NCI-H1105 treated with DMSO at 0.1 percent for 48 hours (cell line): ENCODE measurements at places on chromosomes 3 and 15.

- DNase-seq = no peak
These were observed 24.2 kb downstream of the PXYLP1 start for GRCh38 chr3:141255846-141256261.

DNA sequence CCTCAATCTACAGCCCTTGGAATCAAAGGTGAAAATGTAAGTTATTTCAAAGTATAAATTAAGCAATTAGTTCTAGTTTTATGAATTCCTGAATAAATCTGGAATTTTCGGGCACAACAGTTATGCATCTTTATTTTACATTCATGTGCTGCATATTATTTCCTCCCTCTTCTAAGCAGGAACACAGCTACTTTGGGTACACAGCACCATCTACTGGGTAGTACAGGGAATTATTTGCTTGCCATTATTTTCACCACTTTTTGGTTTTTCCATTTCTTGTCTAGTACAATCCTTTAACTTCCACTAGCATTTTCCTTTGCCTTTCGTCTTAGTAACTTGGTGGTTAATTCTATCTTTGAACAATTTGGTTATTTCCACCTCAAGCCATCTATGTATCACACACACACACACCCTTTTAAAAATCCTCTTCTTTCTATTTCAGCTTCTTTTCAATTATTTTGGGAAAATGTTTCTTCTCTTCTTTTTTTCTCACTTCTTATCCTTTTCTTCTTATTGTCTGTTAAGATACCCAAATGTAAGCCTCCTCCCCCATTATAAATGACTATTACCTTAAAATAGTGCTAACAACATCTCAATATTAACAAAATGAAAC lies 451.0 kb downstream of the MFSD1 start:
- peak; percentile 76 for DNase-seq

DNA sequence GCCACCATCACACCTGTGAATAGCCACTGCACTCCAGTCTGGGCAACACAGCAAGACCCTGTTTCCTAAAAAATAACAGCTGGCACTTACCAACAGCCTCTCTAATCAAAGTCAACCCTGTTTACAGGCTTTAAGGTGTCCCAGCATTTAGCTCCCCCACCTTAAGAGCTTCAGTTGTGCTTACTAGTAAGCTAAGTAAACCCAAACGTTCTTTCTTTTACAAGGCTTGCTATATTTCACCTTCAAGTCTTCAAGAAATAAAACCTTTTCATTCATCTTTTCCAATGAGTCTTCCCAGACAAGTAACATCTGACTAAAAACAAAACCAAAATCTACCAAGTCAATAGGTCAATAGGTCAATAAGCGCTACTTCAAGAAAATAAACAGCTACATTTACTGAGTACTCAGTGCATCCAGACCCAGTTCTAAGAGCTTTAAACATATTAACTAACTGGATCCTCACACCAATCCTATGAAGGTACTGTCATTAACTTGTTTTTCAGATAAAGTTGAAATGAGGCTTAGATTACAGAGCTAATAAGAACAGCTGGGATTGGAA lies 62.4 kb downstream of the PBRM1 start:
- DNase-seq = no peak

DNA sequence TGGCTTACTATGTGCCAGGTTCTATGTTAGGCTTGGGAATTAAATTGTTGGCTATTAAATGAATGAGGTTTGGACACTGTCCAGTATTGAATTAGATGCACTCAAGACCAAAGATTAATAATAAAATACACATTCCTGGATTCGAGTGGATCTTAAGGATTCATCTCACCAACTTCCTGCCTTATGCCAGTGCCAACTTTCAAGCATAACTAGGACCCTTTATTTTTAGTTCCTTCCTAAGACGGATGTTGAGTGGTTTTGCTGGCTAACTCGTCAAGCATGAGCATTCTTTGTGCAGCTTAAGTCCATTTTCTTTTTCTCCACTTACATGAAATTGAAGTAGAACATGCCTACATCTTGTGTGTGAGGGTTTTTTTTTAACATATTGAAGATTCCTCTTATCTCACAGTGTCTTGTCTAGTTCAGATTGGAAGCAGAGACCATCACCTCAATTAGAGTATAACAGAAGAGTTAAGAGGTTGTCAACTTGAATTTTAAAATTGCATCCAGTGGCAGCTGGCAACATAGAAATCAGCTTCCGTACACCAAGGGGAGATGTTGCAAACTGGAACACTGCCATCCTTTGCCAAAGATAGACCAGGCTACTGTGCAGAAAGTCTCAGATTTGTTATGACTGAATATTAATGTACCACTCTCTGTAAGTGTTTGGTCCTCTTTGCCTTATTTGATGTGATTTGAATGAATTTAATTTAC lies 106.3 kb upstream of the BFSP2 start:
- DNase-seq = peak; percentile 70

DNA sequence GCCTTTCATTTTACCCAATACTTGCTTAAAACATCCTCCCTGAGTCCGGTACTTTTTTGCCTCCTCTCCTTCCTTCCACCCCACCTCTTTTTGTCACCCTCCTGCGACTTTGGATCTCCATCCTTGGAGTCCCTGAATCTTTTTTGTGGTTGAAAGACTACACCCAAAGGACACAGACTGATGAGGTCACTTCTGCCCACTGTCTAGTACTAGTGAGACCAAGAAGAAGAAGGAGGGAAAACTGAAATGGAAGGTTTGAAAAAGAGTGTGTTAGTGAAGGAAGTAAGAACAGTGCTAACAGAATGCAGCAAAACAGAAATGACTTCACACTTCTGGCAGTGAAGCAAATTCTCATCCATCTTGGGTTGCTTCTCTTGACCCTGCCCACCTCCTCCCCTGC lies 6.6 kb downstream of the B3GNT5 start:
- no peak for DNase-seq

DNA sequence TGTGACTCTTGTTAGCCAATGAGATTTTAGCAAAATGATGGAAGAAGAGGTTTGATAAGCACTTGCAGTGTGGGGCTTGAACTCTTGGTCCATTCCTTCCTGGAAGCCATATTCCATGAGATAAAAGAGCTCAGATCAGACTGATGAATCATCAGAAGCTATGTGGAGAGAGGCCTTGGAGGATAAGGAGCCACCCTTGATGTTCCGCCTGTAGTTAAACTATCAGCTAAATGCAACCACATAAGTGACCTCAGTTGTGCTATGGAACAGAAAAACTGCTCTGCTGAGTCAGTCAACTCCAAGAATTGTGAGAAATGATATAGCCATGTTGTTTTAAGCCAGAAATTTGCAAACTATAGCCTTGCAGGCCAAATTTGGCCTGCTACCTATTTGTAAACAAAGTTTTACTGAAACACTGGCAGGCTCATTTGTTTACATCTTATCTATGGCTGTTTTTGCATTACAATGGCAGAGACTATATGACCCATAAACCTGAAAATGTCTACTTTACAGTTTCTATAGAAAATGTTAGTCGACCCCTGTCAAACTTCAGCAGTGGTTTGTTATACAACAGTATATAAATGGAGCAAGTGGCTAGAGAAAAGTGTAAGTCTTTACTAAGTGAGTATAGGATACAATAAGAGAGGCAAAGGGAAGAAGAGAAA lies 27.6 kb upstream of the GAP43 start:
- no peak for DNase-seq

DNA sequence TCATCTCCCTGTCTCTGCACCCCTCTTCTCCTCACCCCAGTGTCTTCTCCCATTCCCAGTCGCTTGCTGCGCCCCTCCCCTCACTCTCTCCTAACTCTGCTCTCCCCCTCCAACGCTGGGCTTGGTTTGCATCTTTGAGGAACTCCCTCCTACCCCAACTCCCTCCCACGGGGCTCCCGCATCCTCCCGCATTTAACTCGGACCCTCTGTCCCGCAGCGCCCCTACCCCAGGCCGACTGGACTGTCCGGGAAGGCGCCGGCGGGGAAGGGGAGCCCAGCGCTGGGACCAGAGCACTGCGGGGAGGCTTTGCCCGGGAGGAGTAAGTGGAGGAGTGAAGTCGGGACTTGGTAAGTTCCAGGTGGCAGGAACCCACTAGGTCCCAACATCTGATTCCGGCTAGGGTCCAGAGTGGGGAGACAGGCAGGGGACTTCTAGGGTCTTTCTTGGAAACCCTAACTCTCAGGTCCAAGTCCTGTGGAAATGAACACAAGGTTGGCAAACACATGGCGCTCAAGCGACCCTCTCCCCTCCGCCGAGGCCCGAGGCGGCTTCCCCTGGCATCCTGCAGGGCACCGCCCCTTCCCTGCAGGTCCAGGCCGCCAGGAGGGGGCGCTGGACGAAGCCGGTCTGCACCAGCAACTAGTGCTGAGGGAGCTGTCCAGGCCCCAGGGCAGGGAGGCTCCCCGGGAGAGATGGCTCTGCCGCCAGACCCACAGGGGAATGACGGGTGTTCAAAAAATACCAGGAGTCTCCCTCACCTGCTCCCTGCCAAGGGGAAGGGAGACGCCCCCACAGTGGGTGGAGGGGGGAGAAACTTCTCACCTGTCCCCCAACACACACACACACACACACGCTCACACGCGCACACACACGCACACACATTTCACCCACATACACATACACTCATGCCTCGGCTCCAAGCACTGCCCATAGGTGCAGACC lies 53.2 kb downstream of the LHFPL4 start:
- no peak for DNase-seq

DNA sequence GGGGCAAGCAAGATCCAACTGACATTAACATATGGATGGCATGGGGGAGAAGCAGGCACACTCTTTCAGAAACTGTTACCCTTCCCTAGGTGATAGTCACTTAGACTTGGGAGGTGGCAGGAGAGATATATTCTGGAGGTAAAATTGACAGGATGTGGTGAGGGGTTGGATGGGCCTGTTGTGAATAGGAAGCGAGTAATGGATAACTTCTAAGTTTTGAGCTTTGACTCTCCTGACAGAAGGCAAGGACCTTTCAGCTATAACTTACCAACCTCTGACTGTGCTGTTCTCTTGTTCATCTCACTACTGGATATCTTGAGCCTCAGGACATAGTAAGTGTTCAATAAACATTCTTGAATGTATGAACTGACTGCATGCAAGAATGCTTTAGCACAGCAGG lies 1.9 kb upstream of the PDIA5 start:
- DNase-seq = no peak

DNA sequence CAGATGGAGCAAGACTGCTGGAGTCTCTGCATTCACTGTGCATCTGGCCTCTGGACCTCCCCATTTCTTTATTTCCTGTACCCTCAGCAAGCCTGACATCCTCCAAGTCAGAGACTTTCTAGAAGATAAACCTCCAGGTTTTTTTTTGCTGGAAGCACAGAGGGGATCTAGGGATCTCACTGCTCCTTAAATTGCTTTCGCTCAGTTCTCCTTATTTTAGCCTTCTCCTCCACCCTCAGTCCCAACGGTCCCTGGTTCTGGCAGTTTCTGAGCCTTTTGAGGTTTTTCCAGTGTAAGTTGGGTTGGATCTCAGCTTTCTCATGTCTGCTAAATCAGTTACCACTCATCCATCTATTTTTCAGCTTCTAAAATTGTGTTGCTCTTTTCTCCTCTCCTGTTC lies 22.7 kb upstream of the CHD2 start:
- no peak for DNase-seq

- peak; percentile 77 for DNase-seq
These were observed 753 bp downstream of the PLCH1 start for GRCh38 chr3:155744010-155744625.

DNA sequence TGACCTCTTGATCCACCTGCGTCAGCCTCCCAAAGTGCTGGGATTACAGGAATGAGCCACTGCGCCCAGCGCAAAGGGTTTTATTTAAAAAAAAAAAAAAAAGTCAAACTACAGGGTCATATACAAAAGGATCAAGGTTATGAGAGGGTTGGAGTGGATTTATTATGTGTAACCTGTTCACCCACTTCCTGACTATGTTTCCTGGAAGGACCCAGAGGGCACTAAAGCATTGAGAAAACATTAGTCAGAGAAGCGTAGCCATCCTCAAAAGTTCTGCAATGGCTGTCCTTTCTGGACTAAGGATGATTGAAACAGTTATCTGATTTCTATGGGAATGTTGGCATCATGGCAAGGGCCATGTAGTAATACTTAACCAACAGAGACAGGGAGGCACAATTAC lies 7.3 kb upstream of the SCAPER start:
- no peak for DNase-seq

GRCh38 chr3:195165790-195166189 lies 105.2 kb downstream of the XXYLT1 start:
- DNase-seq = no peak

DNA sequence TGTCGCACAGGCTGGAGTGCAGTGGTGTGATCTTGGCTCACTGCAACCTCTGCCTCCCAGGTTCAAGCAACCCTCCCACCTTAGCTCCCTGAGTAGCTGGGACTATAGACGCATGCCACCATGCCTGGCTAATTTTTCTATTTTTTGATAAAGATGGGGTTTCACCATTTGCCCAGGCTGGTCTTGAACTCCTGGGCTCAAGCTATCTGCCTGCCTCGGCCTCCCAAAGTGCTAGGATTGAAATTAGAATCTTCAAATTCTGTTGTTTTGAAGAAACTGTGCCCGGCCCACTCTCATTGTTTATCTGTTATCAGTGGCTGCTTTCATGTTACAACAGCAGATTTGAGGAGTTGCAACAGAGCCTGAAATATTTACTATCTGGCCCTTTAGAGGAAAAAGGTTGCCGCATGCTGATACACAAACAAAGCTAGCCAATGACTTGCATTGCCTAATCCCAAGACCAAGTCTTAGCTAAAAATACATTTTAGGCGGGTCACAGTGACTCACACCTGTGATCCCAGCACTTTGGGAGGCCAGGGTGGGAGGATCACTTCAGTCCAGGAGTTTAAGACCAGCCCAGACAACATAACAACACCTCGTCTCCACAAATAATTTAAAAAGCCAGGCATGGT lies 43.2 kb upstream of the PPP4R2 start:
- DNase-seq = no peak

- DNase-seq = no peak
These were observed 2.4 kb upstream of the ADGRG7 start for GRCh38 chr3:100606894-100607512.

DNA sequence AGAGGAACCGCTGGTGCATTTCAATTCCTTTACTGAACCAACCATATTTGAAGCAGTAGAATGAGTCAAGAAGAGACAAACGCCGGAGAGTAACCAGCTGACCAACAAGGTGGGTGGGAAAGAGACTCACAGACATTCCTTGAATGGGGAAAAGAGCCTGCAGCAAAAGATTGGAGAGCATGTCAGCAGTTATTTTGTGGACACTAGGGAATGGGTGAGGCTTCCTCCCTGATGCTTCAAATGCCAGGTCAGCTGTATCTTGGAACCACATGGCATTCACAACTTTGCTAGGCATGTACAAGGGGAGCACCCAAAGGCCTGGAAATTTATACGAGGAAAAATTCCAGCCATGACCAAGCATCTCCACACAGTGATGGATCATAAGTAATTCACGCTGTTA lies 29.9 kb upstream of the ZKSCAN7 start:
- DNase-seq = no peak

- no peak for DNase-seq
These were observed 406.9 kb upstream of the TBL1XR1 start for GRCh38 chr3:177604181-177604580.

- DNase-seq = no peak
These were observed 2.6 kb downstream of the GP5 start for GRCh38 chr3:194396539-194396858.

DNA sequence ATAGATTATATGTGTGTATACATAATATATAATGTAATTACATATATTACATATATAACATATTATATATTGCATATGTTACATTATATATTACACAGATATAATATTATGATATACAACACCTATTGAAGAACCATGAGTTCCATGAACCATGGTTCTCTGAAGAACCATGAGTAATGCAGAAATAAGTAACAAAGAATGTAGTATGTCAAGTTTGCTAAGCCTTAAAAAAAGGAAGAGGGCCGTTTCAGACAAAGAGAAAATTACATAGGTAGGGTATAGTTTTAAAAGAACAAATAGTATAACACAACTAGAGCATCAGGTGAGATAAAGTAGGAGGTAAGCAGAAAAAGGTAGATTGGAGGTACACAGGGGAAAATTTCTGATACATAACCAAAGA lies 177.0 kb downstream of the FGF12 start:
- no peak for DNase-seq
